ENCODE measurements at places on chromosomes 4 and X.

GRCh38 chrX:17376431-17377077 is 1.6 kb downstream of the NHS start:
- DNase-seq = no peak

DNA sequence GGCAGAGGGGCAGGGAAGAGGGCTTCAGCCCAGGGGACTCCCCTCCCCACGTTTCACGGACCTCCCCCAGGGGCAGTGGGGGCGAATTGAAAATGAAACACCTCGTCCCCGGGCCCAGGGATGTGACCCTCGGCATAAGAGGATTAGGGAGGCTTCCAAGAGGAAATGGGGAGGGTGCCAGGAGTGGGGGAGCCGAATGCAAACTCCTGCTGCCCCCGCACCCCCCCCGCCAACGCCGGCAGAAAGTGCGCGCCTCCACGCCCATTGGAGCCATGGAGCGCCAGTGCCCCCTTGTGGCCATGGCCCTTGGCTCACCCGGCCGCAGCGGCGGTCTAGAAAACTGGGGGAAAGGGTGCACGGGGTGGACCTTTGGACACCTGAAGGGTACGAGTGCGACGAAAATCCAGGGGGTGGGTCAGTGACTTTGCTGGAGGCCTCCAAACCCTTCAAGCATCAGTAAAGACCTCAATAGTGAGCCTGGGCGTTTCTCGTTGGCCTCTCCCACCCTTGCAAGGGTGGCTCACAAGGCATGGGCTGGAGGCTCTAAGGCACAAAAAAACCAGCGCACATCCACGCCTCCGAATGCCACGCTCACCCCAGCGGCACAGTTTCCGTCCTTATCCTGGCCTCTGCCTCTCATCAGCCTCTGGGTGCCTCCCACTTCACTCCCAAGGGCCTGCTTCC is 120.8 kb upstream of the PJA1 start:
- peak; percentile 83 for DNase-seq

GRCh38 chrX:83469551-83469950 is 38.5 kb upstream of the POU3F4 start:
- peak; percentile 21 for DNase-seq

DNA sequence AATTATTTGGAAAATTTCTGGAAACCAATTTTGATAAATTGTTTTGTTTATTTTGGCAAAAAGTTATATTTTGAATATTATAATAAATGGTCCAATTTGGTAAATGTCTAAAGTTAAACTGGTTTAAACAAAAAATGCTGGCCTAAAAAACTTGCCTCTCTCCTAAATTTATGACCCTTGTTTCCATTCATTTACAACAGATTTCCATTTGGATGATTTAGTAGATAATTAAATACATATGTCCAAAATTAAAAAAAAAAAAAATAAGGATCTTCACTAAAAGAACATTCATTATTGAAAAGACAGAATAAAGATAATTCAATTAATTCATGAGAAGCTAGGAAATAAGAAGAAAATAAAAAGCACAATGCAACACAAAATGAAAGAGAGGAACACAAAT is 449.5 kb downstream of the SPRY1 start:
- no peak for DNase-seq

DNA sequence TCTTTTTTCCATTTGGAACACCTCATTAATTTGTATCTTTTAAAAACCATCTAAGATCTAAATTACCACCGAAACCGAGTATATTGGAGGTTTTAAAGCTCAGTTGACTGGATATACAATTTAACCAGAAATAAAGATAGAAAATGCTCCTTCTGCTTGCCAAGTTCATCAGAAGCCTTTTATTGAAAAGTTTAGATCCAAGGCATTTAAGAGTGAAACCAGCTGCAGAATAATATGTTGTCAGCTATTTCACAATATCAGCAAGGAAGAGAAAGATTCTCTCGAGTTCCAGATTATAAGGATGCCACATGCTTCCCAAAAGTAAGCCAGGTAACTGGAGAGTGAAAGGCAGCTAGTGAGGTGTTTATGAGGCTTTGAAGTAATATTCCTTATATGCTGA is 217.4 kb downstream of the DCTD start:
- DNase-seq = no peak

GRCh38 chr4:185865901-185866328 is 53.9 kb upstream of the SORBS2 start:
- DNase-seq = no peak

GRCh38 chrX:71910643-71910985 is at the start of gene NHSL2:
NHSL2 (plus strand) TSS chrX:71910845.
- no peak for DNase-seq

DNA sequence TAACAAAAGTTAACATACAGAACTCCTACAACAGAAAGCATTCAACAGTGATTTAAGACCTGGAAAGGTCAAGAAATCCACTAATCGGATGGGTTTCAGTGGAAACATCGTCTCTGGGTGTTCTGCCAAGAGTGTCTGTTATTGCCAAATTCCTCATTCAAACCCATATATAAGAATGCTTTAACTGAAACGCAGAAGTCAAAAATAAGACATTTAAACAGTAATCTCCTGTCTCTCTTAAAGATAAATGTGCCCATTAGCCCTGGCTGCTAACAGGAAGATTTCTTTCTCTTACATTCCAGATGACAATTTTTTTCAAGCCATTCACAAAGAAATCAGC is 31.5 kb downstream of the DCTD start:
- DNase-seq = no peak

- no peak for DNase-seq
These were observed 2.3 kb upstream of the HTATSF1 start for GRCh38 chrX:136495043-136495442.

DNA sequence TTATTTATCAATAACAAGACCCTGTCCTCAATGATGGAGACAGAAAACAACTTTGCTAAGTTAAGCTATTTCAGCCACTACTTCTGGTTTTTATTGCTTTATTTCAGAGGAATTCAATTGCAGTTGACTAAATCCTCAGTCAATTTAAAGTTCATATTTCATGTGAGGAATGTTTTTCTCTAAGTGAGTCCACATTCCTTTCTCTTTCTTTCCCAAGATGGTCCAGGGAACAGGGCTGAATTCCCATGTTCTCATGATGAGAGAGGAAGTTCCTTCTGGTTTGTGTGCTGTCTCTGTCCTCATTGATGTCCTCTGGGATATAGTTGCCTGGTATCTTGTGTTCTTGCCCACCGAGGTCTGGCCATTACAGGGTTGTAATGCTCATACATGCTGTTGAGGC is 117.2 kb downstream of the SLIT2 start:
- no peak for DNase-seq

GRCh38 chrX:14095702-14096101 is 66.0 kb upstream of the GEMIN8 start:
- peak; percentile 54 for DNase-seq

DNA sequence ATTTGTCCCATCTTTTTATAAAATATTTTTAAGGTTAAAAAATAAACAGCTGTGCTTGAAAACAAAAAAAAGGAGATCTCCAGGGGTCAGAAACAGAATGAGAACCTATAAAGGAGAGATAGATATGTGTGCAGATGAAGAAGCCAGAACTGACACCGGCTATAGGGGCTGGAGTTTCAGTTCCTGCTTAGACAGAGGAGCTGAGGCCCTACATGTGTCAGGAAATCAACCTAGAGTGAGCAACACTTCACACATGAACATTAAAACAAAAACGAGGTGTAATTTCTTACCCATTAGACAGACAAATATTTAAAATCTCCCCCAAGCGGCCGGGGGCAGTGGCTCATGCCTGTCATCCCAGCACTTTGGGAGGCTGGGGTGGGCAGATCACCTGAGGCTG is 17.8 kb upstream of the HUWE1 start:
- no peak for DNase-seq

DNA sequence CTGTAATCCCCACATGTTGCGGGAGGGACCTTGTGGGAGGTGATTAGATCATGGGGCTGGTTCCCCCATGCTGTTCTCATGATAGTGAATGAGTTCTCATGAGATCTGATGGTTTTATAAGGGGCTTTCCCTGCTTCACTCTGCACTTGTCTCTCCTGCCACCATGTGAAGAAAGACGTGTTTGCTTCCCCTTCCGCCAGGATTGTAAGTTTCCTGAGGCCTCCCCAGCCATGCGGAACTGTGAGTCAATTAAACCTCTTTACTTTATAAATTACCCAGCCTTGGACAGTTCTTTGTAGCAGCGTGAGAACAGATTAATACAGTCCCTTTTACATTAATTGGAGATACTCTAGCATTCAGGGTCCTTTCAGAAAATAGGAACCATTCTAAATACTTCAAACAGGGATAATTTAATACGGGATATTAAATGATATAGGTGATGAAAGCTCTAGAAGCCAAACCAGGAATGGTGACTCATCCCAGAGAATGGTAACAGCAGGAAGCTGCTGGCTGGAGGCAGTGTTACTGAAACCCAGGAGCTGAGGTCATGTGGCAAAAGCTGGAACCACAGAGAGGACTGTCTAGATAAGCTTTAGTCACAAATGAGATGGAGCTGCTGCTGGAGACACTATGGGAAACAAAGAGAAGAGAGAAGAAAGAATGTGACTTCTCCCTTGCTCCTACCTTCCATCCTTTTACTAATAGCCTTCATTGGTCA is 57.3 kb downstream of the GSTCD start:
- no peak for DNase-seq

DNA sequence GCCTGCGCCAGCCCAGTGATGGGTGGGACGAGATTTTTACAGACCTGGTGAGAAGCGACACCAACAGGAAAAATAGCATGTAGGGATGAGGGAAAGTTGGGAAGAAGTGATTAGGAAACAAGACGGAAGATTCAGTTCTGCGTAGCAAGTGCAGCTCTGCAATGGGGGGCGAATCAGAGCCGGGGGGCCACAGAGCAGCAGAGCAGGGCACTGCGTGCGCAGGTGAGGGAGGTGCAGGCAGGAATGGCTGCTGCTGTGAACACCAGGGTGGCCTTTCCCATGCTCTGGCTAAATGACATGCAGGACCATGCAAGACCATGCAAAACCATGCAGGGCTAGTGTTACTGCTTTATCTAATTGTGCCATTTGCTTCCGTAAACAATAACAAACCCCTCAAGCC is 442.7 kb upstream of the FRG1 start:
- DNase-seq = no peak

GRCh38 chr4:40401631-40402030 is 66.5 kb downstream of the CHRNA9 start:
- DNase-seq = no peak

DNA sequence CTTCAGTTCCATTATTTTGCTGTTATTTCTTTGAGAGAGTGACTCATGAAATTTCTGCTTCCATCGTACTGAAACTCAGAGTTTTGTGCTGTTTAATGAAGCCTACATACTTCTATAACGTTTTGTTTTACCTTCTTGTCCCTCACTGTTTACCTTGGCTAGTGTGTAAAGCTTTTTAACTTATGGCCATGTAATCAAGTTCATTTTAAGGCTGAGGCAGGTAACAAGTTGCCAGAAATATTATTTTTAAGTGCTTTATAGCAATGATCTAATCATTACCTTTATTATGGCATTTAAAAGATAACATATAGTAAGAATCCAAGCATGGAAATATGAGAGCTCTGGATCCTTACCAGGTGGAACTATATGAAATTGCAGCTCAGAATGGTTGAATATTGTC is 102.3 kb upstream of the FAT1 start:
- no peak for DNase-seq

DNA sequence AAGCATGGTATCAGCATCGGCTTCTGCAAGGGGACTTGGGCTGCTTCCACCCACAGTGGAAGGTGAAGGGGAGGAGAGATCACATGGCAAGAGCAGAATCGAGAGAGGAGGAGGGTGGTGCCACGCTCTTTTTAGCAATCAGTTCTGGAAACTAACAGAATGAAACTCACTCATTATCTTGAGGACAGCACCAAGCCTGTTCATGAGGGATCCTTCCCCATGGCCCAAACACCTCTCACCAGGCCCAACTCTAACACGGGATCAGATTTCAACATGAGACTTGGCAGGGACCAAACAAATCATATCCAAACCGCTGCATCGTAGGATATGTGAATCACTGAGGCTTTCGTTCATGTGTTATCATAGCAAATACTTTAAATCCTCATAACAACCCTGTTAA is 125.5 kb downstream of the GPC3 start:
- no peak for DNase-seq

GRCh38 chrX:53281963-53282695 is 745 bp upstream of the IQSEC2 start:
- no peak for DNase-seq

DNA sequence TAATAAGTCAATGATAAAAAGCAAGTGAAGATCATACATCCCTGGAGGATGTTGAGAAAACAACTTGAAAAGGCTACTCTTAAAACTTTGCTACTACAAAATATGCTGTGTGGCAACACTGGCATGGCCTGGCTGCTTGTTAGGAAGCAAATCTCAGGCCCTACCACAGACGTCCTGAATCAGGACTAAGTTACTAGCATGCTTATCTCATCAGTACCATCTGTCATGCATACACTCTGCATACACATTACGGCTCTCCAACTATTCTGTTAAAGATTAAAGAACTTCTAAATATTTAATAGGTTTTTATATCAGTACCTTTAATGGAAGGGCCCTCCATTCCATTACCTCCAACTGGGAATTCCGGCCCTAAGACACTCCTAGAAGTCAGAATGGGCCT is 8.2 kb downstream of the PAPSS1 start:
- no peak for DNase-seq

GRCh38 chr4:30721185-30722091 is 1.3 kb downstream of the PCDH7 start:
- peak; percentile 73 for DNase-seq

- DNase-seq = no peak
These were observed 4.5 kb downstream of the G6PD start for GRCh38 chrX:154541896-154542722.

- DNase-seq = no peak
These were observed 7.8 kb downstream of the SERTM2 start for GRCh38 chrX:111519215-111519614.

- no peak for DNase-seq
These were observed 76.4 kb downstream of the MAGED4 start for GRCh38 chrX:52261125-52261462.
